ENCODE measurements at places on chromosomes 2 and 18.

DNA sequence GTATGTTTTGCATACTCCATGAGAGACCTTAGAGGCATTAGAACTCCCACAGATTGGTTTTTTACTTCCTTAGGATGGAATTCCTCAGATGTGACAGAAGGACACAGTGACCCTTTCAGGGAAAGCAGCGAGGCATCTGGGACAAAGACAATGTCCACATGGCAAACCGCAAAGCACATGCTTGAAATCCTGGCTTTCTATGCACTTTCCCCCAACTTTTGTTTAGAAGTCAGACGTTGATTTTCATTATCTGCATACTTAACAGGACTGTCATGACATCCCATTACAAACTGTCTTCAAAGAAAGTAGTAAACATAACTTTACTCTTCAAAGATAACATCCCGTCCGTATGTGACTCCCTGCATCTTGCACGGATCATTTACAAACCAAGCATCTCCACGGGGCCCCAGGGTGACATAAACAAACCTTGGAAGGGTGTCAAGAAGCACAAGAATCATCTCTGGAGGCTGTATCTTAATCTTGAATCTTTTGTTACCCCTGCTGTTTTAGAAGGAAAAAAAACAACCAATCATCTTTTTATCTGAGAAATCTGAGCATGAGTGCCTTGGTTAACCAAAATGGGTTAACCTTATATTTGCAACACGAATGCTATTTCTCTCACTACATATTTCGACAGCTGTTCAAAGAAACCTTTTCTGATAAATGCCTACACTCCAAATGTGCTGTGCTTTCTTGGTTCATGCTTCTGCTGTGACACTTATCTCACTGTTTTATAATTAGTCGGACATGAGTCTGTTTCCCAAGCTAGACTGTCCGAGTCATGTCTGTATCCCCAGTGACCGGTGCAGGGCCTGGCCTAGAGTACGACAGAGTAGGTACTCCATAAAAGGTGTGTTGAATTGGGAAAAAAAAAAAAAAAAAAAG, 90.8 kb downstream of the CCBE1 start:
- DNase-seq, result no peak

DNA sequence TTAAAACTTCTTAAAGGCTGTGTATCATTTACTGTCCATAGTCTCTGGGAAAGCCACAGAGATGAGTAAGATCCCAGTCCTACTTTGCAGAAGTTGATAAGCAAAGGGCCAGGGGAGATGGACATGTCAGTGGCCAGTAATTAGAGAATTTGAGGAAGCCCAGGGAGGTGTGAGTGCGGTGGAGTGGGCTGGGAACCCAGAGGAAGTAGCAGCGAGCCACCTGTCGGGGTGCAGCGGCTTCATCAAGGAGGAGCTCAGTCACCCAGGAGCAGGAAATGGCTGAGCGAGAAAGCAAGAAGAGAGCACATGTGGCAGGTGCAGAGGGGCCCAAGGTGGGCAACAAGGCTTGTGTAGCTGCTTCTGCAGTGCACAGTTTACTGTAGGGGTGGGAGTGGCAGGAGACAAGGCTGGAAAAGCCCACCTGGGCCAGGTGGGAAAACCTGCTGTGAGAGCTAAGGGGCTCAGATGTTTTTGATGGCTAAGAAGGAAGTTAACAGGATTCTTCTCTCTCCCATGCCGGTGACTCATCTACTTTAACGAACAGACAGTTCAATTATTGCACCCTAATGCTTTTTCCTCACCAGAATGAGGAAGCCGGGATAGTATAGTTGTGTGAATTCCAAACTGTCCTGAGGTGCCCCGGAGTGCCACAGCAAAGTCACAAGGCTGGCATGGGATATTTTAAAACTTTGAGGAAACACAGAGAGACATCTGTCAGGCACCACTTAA, 34.8 kb upstream of the MGAT5 start:
- DNase-seq, result no peak

DNA sequence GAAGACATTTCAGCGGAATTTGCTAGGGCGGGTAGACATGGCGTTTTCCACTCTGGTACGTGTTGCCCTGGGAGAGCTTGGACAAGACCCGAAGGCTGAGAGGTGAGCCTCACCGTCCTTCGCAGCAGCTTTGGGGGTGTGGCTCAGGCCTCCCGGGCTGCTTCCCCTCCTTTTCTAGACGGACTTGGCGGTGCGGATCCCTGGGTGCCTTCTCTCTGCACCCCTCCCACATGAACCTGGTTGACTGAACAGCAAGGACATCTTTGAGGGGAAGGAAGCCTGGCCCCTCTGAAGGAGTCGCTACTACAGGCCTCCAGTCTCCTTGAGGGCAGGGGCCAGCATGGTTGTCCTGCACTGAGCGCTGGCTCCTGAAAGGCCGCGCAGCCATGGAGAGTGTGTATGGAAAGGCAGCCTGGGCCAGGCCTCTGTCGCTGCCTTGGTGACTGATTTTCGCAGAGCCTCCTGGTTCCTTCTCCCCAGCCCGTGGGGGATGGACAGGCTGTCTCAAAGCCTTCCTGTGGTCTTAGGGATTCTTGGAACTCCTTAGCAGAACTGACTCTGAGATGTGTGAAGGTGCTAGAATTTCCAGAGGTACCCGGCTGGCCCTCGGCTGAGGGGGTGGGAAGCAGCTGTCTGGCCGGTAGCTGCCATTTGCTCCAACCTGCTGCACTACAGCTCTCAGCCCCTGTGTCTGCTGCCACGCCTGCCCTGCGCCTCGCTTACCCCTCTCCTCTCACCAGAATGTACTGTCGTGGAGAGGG, 9.9 kb downstream of the CNNM4 start:
- no peak for DNase-seq

- no peak for DNase-seq
These were observed 166.2 kb upstream of the MAP3K20 start for GRCh38 chr2:172909454-172909853.

- no peak for DNase-seq
These were observed 60.0 kb downstream of the TMEM131 start for GRCh38 chr2:97935719-97936161.

GRCh38 chr2:13201924-13202323, 485.2 kb downstream of the TRIB2 start:
- no peak for DNase-seq

DNA sequence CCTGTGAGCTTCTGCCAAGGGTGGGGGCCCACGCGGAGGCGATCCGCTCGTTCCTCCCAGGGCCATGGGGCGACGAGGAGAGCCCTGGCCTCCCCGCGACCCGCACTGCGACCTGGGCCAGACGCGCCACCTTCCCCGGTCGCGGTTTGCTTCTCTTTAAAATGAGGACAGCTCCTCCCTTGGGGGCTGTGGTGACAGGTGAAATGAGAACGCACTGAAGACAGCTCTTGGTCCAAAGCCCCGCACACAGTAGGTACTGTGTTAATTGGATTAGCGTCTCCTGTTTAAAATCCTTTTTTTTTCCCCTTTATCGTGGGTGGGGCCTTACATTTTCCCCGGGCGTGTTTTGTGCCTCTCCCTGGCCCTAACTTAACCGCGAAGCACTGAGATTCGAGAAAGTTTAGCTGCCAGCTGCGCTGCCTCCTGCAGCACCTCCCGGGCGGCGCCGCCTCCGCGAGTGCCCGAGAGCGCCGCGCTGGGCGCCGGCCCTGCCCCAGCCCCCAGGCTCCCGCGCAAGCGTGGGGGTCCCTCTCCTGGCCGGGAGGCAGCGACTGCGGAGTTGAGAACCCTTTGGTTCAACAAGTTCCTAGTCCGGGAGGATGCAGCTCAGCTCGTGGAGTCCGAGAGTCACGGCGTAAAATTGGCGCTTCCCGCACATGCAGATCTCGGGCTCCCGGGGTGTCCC, 1.1 kb downstream of the HPCAL1 start:
- DNase-seq, result no peak

DNA sequence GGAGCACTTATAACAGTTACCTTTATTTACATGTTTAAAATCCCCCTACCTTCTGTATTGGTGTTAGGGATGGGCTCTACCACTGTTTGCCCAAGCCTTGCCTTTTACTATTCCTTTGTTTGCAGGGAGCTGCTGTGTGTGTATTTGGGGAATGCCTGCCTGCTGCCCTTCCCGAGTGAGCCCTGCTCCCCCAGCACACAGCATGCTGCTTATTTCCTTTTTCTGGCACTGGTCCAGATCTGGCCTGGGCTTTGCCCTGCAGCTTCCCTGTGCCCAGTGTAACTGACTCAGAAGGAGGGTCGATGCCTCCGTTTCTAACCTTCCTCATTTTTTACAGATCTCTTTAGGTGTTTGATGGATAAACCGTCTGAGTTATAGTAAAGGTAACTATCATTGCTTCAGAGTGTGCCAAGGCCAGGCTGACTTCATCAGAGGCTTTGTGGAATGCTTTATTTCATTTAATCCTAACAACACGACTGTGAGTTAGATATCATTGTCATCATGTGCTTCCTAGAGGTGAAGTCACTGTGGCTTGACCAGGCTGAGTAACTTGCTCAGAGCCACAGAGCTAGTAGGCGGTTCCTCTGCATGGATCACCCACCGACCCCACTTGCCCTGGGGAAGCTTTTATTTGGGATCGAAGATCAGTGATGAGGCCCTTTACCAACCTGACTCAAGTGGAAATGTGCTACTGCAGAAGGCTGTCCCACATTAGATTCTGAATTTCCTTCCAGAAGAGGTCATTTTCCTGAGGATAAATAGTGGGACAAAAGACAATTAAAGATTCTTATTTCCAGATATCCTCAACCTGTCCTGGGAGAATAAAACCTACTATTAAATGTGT, 238.8 kb downstream of the ZNF407 start:
- DNase-seq, result no peak

DNA sequence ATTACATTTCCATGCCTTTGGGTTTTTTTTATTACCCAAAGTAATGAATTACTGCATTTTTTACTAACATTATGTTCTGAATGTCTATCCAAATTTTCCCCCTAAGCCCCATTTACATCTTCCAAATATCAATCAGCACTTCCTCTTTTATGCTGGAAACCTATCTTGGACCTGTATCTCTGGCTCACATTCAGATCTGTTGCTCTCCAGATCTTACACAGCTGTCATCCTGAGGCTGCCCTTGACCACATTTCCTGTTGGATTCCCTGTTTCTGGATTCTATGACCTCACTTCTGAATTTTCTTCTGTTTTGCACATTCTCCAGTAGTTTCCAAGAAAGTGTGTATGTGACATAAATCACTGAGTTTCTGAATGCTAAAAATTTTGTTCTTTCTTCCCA, 146.7 kb downstream of the PDE1A start:
- DNase-seq, result no peak

DNA sequence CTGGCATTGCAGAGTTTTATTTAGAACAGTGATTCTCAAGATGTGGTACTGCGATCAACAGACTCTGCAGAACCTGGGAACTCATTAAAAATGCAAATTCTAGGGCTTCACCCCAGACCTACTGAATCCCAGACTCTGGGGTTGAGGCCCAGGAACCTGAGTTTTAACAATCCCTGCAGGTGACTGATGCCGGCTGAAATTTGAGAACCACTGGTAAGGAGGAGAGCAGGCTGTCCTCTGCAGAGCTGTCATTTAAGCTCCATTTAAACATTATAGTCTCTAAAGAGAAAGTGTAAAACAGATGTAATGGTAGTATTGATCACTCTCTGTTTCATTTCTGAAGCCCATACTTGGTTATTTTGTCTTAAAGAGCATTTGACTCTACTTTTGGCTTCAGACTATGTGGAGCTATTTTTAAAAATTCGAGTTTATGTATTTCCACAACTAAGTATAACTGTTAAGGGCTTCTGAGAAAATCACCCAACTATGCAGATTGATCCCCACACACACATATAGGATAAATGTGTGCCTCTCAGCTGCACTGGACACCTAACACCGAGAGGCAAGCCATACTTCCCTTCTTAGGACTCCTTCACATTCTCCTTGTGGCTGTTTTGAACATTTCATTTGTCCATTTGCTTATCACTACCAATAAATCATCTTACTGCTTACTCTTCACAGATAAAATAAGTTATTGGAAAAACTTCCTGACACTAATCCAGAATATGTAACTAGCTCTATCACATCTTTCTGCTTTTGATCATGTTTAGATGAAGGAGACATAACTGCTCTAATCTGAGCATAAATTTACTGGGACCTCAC, 487.5 kb downstream of the DLGAP1 start:
- DNase-seq, result no peak

DNA sequence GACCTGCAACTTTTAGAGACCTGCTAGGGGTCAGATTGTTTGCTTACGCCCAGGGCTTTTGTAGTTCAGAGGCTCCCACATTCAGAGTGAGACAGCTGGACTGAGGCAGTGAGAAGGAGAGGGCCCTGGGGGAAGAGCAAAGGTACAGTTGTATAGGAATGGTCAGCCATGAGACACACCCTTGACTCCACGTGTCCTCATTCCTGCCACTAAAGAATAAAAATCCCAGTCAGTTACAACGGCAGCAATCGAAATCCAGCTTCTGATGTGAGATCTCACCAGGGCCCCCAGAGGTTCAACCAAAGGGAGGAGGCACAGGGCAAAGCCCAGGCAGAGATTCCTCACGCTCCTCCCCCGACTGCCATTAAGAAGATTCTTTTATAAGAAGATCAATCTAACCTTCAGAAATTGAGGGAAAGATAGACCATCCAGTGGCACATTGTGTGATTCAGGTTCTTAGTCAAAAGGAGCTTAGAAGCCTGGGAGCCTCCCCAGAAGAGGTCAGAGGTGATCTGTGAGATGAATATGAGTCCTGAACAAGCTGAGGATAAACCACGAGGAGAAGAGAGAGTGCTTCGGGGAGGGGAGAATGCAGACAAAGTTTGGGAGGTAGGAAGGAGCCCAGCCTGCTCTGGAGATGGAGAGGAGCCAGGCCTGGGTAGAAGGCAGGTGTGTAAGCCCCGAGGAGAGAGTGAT, 317.0 kb downstream of the CYP26B1 start:
- DNase-seq, result no peak

DNA sequence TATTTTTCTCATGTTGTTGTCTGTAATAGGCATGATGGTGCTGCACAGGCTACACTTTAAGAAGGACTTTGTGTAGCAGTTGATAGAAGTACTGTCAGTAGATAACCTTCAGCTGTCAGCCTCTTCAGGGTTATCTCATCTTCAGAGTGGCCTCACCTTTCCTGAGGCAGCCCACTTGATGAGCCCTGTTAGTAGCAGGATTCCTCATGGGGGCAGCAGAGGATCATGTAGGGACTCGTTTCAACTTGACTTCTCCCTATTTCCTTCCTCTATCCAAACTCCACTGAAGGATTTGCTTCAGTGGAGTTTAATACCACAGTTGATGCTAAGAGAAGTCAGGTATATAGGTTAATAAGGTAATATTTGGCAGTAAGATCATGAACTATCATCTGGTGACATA, 530.3 kb upstream of the FSIP2 start:
- no peak for DNase-seq

DNA sequence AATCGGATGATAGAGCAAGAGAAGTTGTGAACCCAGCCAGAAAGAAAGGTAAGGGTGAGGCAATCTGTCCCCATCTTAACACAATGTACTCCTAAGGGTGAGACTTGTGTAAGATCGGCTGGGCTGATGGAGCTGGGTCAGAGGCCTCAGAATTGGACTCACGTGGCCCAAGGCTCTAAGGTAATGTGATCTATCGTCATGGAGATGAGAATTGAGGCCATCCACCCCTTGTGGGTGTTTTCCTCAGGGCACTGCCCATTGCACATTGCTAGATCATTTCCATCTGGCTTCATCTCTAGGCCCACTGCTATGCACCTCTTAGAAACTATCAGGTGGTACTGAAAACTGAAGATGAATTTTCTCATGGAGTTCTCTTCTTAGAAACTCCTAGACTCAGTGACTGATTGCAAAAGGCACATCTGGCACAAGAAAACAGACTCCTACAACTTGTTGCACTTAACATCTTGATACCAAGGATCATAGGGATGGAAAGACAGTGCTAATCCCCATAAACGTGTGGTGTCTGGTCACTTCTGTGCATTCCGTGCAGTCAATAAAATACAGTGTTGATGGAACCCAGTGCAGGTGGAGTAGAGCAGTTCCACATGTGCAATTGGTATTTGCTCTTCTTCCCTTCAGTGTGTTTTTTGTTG, 228.9 kb upstream of the FOSL2 start:
- no peak for DNase-seq
